Esophagus squamous epithelium (tissue), 5 donors: ENCODE measurements at places on chromosomes 16 and 17.

DNA sequence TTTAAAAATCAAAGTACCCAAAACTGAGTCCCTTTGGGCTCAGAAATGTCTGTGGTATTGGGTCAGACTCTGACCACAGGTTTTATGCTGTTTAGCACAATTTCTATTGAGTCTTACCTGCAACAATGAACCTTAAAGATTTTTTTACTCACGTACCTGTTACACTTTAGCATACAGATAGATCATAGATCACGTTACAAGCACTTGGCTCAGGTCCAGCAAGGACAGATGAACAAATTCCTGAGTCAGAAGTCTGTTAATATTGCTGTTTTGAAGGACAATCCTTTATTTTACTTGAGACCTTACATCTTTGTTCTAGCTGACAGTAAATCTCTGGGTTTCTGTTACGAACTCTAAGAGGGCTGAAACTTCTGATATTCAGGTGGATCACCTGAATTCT is 12.8 kb downstream of the SLC7A6OS start:
- DNase-seq = no peak

- no peak for DNase-seq
These were observed 190.7 kb downstream of the AXIN2 start for GRCh38 chr17:65370669-65371131.

- DNase-seq = no peak
These were observed 236.5 kb downstream of the C16orf95 start for GRCh38 chr16:87080571-87081167.

- DNase-seq = no peak
These were observed 91.5 kb downstream of the SNX11 start for GRCh38 chr17:48198950-48199541.

DNA sequence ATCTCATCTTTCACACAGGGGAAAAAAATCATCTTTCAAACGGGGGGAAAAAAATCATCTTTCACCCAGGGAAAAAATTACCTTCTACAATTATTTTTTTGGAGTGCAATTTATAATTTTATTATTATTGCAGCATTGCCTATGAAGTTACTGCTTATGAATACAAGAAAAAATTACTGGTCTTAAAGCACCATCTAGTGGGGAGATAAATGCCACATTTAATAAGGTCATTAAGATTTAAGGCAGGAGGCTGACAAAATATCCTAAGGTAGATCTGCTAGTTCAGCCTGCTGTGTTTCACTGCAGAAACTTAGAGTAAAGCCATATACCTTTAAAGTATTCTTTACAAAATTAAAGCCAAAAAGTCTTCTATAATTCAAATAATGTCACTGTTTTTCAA is 13.7 kb downstream of the SHCBP1 start:
- DNase-seq = no peak

DNA sequence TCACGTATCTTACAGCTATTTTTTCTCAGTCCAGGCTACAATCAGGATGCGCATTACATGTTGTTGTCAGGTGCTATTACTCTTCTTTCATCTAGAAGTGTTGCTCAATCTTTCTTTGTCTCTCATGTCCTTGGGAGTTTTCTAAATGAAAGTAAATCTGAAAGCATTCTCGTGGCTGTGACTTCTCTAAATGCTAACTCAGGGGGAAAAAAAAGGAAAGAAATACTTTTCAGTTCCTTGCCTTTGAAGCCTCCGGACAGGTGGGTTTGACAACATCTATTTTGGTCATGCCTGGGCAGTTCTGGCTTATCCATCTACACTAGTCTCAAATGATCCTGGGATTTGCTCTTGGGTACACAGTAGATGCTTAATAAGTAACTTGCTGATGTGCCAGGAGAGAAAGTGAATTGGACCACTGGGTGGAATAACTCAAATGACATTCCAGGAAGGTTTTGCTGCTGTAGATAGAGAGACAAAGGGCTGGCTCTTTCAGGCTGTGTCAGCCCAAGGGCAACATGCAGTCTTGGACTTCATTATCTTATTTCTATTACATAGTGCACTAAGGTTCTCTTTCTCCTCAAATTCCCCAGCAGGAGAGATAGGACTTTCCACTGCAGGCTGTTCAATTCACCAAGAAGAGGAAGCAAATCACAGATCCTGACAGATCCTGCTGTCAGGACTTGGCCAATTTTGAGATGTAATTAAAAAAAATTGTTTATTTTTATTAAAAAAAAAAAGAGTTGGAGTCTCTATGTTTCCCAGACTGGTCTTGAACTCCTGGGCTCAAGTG is 63.6 kb upstream of the NFAT5 start:
- DNase-seq = no peak

DNA sequence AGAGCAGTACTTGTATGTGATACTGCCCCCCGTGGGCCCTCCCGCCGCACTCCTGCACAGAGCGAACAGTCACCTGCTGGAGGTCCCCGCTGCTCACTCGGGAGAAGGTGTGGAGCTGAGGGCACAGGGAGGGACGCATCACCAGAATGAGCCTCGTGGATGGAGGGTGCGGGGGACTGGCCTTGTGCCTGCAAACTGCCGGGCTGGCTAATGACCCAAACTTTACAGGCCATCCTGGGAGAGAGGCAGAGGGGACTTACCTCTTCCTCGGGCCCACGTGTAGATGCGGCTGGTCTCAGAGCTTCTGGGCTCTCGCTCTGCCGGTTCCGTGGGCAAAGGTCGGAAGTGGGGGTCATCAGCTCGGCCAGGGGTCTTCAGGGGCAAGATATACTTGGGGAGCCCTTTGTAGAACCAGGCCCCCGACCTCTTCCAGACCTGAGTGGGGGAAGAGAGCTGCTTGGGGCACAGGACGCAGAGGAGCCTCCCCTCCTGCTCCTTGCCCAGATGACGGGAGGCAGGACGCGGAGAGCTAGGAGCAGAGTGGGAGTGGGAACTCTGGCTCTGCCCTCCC is 65.5 kb upstream of the DOC2B start:
- DNase-seq = no peak

DNA sequence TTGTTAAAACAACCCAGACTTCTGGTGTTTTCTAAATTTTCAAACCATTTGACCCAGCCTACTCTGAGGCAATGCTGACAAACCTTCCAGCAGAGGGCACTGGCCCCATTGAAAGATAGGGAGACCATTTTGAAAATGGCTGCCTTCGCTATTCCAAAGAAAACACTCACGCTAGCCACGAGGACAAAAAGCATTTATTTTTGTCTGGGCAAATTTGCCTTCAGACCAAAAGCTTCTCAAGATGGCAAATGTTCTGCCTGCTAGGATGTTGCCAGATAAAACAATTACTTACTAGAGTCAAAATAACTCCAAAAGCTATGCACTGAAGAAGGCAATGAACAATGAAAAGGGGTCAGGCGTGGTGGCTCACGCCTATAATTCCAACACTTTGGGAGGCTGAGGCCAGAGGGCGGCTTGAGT is 296.7 kb upstream of the IRX5 start:
- DNase-seq = no peak

DNA sequence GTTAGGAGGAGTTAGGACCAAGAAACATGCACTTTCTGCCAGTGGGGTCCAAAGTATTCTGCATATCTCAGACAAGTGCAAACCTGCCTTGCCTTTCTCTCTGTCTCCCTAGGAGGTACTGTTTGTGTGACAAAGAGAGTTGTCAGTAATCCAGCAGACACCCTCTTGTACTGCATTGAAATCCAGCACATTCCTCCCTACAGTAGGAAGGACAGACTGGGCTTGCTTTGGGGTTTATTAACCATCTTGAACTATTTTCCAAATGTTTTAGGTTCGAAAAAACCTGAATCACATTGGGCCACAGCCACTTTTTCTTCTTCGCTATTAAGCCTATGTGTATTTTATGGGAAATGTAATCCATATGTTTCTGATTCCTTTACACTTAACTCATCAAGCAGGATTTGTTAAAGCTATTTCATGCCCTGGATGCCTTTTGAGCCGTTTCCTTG is 204.2 kb upstream of the KCNJ16 start:
- no peak for DNase-seq

- no peak for DNase-seq
These were observed 6.8 kb upstream of the CYB5B start for GRCh38 chr16:69417520-69418199.

GRCh38 chr17:68353111-68353521 is 61.8 kb downstream of the ARSG start:
- no peak for DNase-seq

DNA sequence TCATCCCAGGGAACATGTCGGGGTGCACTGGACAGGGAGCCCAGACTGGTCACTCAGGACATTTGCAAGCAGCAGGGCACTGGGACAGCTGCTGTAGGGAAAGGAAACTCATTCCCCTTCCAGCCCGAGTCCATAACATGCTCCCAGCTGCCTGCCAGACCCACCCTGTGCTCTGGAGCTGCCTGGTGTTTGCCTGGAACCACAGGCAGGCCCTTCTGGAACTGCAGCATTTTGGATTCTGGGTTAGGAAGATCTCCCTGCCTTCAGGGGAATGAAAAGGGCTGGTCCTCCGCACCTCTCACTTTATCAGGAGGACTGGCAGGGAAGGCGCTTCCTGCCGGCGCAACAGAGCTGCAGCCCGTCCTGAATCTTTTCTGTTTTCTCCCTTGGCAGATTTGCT is 41.2 kb downstream of the MEAK7 start:
- DNase-seq = no peak

DNA sequence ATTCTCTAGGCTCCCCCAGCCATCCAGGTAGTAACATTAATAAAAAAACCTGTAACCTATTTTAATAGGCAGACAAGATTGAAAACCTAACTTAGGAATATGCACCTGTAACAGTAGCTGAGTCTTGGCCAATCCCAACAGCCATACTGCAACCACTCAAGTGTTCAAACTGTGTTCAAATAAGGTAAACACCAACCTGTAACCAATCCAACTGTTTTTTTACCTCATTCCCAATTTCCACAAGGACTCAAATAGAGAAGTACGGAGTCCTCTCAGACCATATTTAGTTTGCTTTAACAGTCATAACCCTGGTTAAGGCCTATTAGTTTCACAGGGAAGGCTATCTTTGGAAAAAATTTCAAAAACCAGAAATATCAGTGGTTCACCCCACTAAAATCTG is 40.4 kb upstream of the NOS2 start:
- DNase-seq = no peak
